ENCODE measurements at places on chromosomes 5 and 9.

- no peak for DNase-seq
Measured at GRCh38 chr9:2936221-2936620, 92.3 kb upstream of the PUM3 start.

DNA sequence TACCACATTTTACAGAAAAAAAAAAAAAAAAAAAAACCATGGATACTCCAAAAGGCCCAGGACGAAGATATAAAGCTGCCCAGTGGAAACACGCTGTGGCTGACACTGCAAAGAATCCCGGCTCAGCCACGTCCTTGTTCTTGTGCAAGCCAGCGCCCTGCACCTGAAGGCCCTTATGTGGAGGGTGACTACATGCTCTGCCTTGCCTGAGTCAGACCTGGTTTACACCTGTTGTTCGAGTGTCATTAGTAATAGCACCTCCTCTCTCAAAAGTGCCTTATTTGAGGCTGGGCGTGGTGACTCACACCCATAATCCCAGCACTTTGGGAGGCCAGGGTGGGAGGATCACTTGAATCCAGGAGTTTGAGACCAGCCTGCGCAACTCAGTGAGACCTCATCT lies 54.3 kb upstream of the ZSWIM6 start:
- DNase-seq = no peak

DNA sequence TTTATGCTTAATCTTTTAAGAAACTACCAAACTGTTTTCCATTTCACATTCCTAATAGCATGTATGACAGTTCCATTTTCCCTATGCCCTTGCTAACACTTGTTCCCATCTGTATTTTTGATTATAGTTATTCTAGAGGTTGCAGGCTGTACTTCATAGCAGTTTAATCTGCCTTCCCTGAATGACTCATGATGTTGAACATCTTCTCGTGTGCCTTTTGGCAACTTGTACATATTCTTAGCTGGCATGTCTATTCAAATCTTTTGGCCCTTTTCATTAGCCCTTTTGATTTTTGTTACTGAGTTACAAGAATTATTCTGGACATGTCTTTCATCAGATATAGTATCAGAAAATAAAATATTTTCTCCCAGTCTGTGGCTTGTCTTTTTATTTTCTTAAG lies 320.3 kb downstream of the DIRAS2 start:
- no peak for DNase-seq

- DNase-seq = no peak
Measured at GRCh38 chr5:133142782-133143181, 91.0 kb downstream of the HSPA4 start.

DNA sequence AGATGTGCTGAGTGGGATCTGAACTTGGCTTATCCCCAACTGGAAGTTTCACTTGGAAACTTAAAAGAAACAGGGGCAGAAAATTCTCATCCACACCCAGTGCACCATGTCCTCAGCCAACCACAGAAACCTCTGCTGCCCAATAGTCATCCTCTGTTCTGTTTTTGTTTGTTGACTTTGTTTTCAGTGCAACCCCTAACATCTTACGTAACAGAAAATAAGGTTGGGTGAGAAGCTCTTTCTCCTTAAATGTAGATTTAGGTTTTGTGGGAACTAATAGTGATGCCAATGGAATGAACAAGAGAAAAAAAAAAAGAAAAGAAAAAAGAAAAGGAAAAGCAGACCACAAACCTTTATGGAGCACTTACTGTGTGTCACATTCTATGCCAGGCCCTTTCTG lies 262.8 kb downstream of the PAPPA start:
- DNase-seq = no peak

DNA sequence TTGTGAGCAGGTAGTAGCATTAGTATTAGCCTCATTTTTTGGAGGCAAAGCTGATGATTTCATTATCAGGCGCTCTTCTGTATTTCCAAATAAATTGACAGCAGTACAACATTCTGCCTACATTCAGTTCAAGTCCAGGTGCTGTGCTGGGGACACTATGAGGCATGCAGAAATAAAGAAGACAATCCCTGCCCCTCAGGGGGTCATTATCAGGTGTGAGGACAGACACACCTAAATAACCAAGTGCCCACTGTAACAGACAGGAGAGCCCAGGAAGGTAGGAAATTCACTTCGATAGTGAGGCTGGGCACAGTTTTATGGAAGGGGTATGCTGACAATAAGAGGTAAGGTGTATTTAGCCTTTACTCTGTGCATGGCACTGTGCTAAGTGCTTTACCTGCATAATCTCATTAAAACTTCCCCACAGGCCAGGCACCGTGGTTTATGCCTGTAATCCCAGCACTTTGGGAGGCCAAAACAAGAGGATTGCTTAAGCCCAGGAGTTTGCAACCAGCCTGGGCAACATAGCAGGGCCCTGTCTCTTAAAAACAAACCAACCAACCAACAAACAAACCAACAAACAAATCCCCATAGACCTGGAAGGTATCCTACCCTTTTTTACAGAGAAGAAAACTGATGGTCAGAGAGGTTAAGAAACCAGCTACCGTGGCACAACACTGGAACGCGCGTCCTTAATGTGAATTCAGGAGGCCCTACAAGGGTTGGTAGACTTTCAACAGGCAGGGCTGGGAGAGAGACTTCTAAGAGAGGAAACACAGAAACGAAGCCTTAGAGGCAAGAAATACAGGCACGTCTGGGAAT lies 17.5 kb upstream of the GPX3 start:
- DNase-seq = no peak

DNA sequence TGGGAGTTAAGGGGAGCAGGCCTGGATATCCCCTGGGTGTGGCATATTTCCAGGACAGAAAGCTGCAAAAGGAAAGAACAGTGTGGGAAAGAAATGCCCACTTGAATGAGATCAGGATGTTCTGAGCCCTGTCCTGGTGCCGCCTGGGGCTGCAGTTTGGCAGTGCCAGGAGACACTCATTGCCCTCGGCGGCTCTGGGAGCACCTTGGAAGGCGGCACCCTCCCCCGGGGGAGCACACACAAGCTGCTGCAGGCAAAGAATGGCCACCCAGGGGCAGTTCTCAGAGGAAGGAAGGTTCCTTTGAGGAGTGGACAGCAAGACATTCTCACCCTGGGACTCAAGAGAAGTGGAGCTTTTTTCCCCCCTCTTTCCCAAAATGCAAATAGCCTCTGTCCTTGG lies 305.3 kb downstream of the NTRK2 start:
- no peak for DNase-seq

DNA sequence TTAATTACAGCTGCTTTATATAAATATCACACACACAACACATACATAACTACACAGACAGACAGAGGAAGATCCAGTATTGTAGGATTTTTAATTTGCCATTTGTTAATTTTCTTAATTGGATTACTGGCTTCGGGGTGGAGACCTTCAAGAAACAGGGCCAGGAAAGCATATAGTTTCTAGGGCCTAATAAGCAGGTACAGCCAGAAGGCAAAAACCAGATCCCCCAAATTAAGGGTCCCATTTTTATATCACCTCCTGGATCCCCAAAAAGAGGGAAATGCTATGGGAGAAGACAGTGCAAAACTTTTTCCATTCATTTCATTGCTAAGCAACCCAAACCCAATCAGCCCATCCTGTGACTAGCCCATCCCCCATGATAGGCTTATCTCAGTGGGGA lies 373.3 kb upstream of the FAM174A start:
- DNase-seq = no peak

- DNase-seq = no peak
Measured at GRCh38 chr5:38905516-38905915, 59.7 kb downstream of the OSMR start.

GRCh38 chr9:121992571-121993212 lies 100.4 kb downstream of the TTLL11 start:
- no peak for DNase-seq

GRCh38 chr5:130462516-130462915 lies 558.3 kb downstream of the CHSY3 start:
- no peak for DNase-seq

DNA sequence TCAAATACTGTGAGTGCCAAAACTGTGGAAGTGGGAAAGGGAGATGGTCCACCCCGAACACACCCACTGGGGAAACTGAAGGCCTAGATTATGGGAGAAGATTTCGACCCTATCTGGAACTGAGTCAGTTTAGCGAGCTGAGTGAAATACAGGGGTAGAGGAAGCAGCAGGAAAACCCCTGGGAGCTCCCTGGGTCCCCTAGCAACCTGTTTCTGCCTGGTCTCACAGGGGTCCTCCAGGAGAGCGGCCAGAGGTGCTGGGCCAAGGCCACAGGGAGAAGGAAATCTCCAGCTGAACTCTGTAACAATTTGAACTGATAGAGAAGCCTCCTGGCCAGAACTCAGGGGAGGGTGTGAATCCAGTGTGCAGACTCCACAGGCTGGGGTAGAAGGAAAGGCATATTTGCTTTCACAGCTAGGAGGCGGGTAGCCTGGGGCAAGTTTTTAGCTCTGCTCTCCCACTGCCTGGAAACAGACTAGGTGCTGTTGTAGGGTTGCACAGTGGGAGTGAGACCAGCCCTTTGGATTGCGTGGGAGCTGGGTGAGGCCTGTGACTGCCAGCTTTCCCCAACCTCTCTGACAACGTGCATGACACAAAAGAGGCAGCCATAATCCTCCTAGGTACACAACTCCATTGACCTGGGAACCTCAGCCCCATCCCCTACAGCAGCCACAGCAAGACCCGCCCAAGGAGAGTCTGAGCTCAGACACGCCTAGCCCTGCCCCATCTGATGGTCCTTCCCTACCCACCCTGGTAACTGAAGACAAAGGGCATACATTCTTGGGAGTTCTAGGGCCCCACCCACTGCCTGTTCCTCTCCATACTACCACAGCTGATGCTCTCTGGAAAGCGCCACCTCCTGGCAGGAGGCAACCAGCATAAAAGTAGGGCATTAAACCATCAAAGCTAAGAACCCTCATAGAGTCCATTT lies 78.8 kb upstream of the GPBP1 start:
- DNase-seq = no peak

DNA sequence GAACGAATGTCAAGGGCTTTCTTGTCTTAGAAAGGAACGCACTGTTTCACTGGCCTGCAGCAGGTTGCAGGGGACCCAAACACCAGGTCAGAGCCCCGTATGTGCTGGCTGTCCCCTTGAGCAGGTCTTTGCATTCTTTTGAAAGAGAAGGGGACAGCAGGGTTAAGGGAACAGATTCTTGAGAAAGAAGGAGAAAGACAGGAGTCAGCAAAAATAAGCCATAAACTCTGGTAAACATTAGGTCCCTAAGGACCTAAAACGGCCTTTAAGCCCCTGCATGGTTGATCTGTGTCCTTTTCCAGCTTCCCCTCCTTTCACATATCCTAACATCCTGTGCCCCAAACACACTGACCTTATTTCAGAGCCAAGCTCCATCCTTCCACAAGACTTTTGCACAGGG lies 190.8 kb upstream of the ADRA1B start:
- DNase-seq = no peak

GRCh38 chr9:6049798-6050197 lies 34.4 kb upstream of the RANBP6 start:
- DNase-seq = no peak

DNA sequence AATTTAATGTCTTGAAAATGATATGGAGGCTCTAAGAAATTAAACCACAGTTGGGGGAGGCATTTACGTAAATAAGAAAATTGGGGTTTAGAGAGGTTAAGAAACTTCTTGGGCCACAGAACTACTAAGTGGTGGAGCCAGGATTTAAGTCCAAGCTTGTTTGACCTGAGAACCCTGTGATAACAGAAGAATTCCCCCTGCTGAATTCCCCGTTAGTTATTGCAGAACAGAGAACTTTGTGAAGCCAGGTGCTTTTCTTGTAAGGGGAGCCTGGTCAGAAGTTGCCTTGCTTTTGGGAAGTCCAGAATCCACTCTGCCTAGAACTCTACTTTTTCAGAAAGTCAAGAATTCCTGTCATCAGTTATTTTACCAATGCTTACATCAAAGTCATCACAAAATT lies 309.3 kb upstream of the SEMA6A start:
- DNase-seq = no peak

DNA sequence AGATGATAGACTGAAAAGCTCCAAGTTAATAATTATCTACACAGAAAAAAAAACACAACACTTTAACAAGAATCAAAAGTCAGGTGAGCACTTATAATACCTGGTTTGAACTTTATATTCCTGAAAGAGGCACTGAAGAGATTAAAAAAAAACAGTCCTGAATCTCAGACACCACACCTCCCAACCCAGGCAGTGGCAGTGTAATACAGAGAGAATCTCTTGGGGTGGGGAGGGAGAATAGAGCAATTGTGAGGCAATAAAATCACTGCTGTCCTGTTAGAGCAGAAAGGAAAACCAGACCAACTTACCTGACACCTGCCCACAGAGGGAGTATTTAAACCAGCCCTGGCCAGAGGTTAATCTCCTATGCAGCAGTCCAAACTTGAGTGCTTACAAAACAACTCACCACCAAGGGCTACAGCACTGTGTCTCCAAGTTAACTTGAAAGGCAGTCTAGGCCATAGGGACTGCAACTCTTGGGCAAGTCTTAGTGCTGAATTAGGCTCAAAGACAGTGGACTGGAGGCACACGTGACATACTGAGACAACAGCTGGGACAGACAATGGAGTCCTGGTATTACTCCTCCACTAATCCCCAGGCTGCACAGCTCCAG lies 54.2 kb downstream of the SLCO4C1 start:
- no peak for DNase-seq

DNA sequence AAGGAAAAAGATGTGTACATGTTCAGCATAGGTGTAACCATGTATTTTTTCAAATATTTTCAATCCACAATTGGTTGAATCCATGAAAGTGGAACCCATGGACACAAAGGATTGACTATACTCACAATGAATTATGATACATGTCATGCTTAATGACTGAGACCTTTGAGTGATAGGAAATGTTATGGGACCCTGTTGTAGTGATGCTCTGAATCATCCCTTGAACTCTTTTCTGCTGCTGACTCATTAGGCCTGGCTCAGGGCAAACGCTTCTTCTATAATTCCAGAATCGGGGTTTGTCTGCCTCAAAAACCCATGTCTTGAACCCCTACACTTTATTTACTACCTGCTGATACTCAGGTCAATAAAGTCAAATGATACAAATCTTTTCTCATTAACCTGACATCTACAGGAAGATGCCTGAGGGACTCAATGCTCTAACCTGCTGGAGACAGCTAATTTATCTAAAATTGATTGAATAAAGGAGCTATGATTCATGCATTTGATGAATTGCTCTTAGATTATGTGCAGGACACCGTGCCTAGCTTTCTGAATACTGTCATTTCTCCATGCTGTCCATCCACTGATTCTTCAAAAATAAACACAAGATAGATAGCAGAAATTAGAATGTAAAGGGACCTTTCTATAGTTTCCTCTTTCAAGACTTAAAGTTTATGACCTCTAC lies 260.1 kb downstream of the PRELID2 start:
- no peak for DNase-seq

- DNase-seq = no peak
Measured at GRCh38 chr9:12784461-12785259, 9.8 kb downstream of the LURAP1L start.
